ENCODE measurements at places on chromosomes 4 and X. TPM values are rescaled to one million over a fixed set of nuclear protein-coding genes. Genes with fewer than 3 reads are reported as not detected.

GRCh38 chr4:127730142-127730913 lies at the start of gene SLC25A31:
Gene SLC25A31, plus strand, starts transcription at chr4:127730400. Its CDS starts 146 bp downstream, at chr4:127730546.
- no peak for DNase-seq

- DNase-seq: no peak
Measured at GRCh38 chr4:159046683-159047082, 56.2 kb upstream of the RAPGEF2 start.

- no peak for DNase-seq
Measured at GRCh38 chrX:153829549-153829798, 870 bp downstream of the PDZD4 start.

DNA sequence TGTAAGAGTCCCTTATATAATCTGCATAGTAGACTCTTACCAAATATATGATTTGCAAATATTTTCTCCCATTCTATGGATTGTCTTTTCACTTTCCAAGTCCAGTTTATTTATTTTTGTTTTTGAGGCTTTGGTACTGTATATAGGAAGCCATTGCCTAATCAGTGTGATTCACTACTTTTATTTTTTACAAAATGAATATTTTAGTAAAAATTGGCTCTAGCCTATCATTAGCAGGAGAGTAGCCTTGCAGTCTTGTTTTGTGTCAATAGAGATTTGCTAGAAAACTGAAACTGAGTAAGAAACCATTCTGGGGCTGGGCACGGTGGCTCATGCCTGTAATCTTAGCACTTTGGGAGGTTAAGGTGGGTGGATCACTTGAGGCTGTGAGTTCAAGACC lies 199.9 kb upstream of the MAB21L2 start:
- DNase-seq: no peak

DNA sequence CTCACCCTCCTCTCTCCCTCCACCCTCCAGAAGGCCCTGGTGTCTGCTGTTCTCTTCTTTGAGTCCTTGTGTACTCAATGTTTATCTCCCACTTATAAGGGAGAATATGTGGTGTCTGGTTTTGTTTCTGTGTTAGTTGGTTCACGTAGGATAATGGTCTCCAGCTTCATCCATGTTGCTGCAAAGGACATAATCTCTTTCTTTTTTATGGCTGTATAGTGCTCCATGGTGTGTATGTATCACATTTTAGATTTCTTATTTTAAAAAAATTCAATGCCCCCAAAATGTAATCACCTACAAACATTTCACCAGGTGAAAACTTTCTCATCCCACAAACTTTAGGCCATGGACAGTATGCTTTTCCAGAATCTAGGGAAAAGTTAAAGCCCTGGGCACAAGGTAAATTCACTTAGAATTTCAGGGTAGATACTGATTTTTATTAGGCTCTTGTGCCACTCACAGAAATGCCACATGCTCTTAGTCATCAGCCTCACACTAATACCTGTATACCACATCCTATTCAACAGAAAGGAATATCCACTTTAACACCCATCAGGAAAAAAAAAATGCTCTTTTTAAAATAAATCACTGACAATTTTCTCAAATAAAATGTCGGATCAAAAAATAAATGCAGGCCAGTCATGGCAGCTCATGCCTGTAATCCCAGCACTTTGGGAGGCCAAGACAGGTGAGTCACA lies 104.8 kb upstream of the ENPP6 start:
- DNase-seq: no peak

DNA sequence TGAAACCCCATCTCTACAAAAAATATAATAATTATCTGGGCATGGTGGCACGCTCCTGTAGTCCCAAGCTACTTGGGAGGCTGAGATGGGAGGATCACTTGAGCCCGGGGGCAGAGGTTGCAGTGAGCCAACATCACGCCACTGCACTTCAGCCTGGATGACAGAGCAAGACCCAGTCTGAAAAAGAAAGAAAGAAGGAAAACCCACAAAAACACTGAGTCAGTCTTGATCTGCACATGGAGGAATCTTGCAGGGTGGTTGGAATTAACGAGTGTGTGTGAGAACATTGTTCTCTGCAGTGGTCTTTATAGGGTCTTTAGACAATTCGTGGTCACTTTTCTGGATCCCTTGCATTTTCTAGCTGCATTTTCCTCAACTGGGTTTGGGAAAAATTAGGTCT lies 23.2 kb downstream of the ADD1 start:
- no peak for DNase-seq

WNK3 gene
- polyA plus RNA-seq: 3.7 TPM

ITIH6 gene
- 0.08 TPM for polyA plus RNA-seq

POF1B gene
- 0.44 TPM for polyA plus RNA-seq

ADAMTS3 gene
- polyA plus RNA-seq: 11.9 TPM

Measured in left renal cortex interstitium (tissue), 4 donors.